ENCODE measurements at places on chromosomes 5 and 9.

DNA sequence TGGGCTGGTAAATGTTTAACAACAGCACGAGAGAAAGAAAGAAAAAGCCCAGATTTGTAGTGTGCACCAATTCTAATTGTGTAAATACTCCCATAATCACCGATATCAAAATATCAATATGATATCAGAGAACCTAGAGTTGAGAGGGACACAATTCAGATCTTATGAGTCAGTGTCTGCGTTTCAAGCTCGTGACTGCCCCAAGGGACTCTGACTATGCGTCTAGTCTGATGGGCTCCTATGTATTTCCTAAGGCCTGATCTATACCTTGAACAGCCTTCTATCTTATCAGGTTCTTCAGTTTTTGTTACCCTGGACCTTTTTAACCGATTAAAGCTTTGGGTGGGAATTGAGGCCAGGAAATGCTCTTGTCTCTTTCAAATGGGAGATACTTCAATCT is 243.0 kb upstream of the SLC24A2 start:
- DNase-seq: no peak

- DNase-seq: no peak
Observed at GRCh38 chr5:159345336-159345735, 15.0 kb upstream of the IL12B start.

GRCh38 chr5:170821257-170821800 is 37.8 kb downstream of the GABRP start:
- no peak for DNase-seq

GRCh38 chr9:4831119-4831518 is 38.4 kb downstream of the RCL1 start:
- no peak for DNase-seq

- DNase-seq: no peak
Observed at GRCh38 chr5:115875447-115875846, 33.7 kb downstream of the AP3S1 start.

DNA sequence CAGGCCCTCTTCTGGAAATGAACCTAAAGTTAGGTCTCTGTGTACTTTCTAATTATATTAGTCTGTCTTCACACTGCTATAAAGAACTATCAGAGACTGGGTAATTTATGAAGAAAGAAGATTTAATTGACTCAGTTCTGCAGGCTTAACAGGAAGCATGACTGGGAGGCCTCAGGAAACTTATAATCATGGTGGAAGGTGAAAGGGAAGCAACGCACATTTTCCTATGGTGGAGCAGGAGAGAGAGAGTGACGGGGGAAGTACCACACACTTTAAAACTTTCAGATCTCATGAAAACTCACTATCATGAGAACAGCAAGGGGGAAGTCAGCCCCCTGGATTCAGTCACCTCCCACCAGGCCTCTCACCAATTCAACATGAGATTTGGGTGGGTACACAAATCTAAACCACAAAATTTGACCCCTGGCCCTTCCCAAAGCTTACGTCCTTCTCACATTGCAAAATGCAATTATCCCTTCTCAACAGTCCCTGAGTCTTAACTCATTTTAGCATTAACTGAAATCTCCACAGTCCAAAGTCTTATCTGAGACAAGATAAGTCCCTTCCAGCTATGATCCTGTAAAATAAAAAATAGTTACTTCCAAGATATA is 40.7 kb downstream of the TRIP13 start:
- no peak for DNase-seq

- DNase-seq: no peak
Observed at GRCh38 chr5:143026380-143026779, 256.2 kb downstream of the ARHGAP26 start.

- no peak for DNase-seq
Observed at GRCh38 chr9:126857261-126857960, 3.0 kb upstream of the ZBTB34 start.

- no peak for DNase-seq
Observed at GRCh38 chr5:120446068-120446492, 18.0 kb upstream of the PRR16 start.

DNA sequence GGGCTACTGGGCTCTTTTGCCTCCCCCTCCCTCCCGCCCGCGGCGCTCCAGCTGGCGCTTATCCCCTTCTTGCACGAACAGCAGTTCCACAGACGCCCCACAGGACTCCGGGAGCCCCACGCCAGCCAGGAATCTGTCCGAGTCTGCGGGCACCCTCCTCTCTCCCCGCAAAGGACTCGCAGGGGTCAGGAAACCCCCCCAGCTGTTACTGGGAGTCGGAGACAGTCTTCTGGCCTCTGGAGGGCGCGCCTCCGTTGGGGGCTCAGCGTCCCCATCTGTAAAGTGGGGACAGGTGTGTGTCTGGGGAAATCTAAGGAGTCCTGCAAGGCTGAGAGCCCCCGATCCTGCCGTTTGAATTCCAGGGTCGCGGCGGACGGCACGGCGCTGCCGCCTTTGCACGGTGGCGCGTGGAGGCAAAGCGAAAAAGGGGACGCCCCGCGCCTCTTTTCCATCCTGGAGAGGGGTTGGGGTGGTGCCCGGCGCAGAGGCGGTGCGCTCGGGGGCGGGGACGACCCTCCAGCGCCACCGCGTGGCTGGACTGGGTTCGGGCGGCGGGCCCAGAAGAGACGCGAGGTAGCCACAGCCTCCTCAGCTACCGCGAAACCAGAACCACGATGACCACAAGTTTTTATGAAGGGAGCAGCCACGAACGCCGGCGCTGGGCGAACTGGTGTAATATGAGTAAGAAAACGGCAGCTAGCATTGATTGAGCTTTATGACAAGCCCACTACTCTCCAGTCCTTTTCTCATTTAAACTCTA is 2.8 kb upstream of the CCIN start:
- peak; percentile 71 for DNase-seq

DNA sequence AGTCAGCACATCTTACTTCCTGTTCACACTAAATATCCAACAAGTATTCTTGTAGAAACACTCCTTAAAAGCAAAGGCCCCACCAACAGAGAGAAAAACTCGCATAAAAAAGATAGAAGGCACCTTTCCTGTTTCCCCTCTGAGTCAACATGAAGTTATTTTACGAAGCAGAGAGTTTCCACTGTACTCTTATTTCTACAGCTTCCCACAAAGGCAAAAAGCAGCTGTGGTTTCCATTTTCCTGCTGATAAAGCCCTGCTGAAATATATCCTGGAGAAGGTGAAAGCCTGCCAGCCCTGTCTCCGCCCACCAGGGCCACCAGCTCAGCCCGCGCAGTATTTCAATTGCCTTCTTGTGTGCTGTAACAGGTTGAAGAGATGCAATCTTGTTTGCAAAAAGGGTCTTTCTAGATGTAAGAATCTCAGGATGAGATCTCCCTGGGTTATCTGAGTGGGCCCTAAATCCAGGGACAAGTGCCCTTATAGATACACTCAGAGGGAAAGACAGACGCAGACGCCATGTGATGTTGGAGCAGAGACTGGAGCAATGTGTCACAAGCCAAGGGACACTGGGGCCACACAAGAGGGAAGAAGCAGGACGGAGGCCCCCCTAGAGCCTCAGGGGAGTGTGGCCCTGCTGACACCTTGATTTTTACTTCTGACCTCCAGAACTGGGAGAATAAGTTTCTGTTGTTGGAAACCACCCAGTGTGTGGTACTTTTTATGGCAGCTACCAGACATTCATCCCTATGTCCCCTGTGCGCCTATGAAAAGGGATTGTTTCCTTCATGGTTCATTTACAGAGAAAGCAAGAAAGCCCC is 19.9 kb downstream of the SEMA4D start:
- DNase-seq: peak; percentile 51

GRCh38 chr5:168699002-168699401 is 119.8 kb upstream of the PANK3 start:
- DNase-seq: no peak

- no peak for DNase-seq
Observed at GRCh38 chr9:88197781-88198340, 59.6 kb upstream of the SPATA31C2 start.
